ENCODE measurements at places on chromosomes 13 and 19.
A peak's percentile ranks its signal among the peaks of the same experiment; 100 is the strongest.

- DNase-seq = no peak
Observed at GRCh38 chr19:3456925-3457527, 23.3 kb downstream of the SMIM24 start.

- no peak for DNase-seq
Observed at GRCh38 chr19:35309481-35310279, 17.7 kb downstream of the MAG start.

DNA sequence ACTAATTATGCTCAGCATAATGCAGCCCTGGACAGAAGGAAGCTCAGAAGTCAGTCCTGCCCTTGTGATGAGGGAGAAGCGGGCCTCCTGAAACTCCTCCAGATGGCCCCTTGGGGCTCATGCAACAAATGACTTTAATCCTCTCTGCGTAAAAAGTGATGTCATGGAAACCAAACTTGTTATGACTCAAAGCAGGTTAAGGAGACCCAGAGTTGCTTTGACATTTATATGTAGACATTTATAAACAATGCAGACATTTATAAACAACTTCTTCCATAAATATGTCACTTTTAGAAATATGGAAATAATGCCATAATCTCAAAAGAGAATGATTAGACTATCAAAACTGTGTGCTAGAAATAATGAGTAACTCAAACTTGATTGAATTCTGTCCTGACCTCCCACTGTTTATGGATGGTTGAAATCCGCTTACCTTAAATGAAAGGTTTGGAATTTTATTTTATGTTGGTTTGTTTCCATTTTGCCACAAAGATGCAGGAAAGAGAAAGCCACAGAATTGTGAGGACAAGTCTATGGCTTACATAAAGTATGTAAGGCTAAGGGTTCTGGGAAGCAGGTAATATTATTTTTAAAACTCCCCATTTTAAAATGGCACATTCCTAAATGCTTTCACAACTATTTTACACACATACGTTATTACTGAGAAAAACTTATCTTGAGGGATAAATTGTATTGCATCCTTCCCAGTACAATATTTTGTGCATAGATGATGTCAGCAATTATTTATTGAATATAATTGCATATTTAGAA is 73.7 kb downstream of the CYSLTR2 start:
- no peak for DNase-seq

DNA sequence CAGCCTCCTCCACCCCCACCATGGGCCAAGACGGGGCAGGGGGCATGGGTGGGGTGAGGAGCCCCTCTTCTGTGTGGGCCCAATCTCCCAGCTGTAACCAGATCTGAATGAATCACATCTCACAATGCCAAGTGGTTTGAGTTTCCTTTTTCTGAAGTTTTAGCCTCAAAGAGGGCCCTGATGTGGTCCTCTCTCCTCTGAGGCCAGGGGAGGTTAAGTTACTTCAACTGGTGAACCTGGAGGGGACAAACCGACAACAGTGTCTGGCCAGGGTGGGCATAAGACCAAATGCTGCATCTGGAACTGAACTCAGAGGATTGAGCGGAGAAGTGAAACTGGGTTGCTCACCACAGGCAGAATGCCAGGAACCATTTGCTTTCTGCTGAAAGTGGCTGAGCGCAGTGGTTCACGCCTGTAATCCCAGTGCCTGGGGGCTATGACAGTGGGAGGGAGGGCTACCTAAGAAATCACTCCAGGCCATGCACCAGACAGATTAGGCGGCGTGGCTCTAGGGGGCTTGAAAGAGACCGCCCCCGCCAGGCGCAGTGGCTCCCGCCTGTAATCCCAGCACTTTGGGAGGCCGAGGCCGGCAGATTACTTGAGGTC is 15.4 kb upstream of the IRGC start:
- peak; percentile 30 for DNase-seq

GRCh38 chr19:23321953-23322549 is 71.9 kb upstream of the ZNF724 start:
- no peak for DNase-seq

DNA sequence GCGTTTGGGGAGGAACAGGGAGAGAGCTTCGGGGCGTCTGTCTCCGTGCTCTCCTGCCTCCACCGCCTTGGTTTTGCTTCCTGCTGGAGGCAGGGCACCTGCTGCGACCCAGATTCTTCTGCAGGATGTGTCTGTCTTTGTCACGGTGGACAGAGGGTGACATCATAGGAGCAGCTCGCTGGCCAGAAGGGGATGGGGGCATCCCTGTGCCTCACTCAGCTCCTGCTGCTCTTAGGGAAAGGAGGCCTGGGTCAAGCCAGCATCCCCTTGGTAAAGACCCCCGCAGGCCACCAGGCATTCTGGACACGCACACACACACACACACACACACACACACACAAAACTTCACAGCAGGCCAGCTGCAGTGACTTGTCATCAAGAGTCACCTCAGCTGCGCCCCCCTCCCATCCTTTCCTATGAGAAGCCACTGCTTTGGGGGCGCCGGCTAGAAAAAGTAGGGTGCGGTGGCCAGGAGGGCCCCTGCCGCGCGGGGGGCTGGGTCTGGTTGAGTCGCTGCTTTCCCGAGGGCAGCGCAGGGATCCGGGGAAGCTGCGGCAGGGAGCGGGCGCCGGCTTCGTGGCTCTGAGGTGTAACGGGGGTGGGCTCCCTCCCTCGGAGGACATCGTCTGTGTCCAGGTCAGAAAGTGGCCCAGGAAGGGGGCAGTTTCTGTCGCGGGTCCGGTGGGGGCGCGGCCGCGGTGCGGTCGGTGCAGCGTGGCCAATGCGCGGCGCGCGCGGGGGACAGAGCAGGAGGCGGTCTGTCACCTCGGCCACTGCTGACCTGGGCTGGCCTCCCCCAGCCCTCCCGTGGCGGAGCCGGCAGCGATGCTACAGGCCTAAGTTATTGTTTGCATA is 15.8 kb upstream of the NPAS1 start:
- DNase-seq = no peak

- DNase-seq = peak; percentile 26
Observed at GRCh38 chr19:3440082-3440481, 40.2 kb downstream of the SMIM24 start.

GRCh38 chr13:44574466-44574855 is 1.7 kb downstream of the TSC22D1 start:
- no peak for DNase-seq

GRCh38 chr13:111058796-111059506 is 56.2 kb upstream of the ARHGEF7 start:
- no peak for DNase-seq

DNA sequence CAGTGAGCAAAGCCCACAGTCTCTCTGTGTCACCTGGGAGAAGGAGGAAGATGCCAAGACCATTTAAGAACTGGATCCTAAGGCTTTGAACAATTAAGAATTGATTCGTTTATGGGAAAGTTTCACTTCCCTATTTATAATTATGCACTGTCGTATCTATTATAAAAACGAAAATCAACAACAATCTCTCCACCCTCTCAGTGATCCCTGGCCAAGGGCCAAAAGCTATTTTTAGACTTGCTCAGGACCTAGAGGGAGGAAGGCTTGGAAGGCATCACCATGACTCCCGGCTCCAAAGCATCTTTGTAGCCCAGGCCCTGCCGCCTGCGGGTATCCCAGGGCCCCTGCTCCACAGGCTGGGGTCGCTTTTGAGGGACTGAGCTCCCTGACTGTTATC is 1.3 kb downstream of the RHPN2 start:
- DNase-seq = peak; percentile 28

DNA sequence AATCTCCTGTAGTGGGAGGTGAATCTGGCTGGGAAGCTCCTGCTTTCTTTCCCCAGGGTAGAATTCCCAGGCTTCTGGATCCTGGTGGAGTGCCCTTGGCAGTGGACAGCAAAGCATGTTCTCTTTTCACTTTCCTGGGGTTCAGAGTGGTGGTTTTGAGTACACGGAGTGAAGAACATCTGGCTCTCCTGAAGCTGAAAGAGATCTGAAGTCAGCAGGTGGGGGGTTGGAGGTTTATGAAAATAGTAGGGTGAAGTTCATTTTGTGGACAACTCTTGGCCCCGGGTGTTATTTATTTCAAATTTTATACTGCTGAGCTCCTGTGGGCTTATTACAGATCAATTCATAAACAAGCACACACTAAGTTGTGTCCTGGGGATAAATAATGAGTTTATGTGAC is 497.3 kb downstream of the KLF5 start:
- DNase-seq = no peak

- peak; percentile 15 for DNase-seq
Observed at GRCh38 chr19:2469102-2469914, 6.6 kb upstream of the GADD45B start.

- DNase-seq = no peak
Observed at GRCh38 chr19:38596057-38596981, 21.4 kb downstream of the MAP4K1 start.

- peak; percentile 84 for DNase-seq
Observed at GRCh38 chr19:4732680-4733114, 9.1 kb upstream of the DPP9 start.

GRCh38 chr19:47406711-47407416 is 12.5 kb downstream of the MEIS3 start:
- DNase-seq = peak; percentile 61

GRCh38 chr19:5645409-5645808 is 22.5 kb downstream of the SAFB start:
- DNase-seq = no peak

DNA sequence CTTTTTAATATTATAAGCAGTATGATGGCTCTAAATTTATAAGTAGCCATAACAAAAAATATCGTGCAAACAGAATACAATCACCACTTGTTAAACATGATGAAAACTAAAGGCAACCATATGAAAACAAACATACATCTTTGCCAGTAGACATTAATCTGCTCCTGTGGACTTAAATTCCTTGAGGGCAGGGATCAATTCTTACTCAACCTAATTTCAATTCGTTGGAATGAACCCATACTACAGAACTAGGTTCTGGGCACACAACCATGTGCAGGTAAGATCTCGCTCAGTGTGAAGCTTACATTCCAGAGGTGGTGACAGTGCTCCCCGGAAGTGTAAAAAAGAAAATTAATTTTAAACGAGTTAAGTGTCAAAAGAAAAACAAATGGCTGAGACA is 13.4 kb downstream of the TBC1D4 start:
- DNase-seq = no peak

DNA sequence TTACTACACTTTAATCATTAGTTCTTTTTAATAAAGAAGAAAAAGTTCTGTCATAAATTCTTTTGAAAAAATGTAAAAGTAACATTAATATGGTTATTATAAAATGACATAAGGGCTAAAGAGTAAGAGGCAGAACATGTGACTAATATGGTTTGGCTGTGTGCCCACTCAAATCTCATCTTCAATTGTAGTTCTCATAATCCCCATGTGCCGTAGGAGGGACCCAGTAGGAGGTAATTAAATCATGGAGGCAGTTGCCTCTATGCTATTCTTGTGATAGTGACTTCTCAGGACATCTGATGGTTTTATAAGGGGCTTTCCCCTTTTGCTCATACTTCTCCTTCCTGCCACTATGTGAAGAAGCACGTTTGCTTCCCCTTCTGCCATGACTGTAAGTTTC is 104.5 kb downstream of the UGGT2 start:
- peak; percentile 14 for DNase-seq

DNA sequence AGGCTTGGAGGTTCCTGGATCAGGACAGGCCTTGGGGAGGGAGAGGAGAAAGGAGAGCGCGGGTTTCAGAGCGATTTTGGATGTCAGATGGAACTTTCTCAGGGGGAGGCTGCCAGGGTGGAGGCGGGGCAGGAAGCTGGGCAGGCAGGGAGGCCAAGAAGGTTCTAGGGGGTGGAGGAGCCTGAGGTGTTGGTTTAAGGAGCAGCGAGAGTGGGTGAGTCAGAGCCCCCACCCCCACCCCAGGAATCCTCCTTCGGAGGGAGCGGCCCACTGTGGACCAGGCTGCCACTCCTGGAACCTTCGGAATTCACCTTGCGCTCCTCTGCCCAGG is 15.9 kb upstream of the NOP53 start:
- peak; percentile 63 for DNase-seq
